ENCODE measurements at places on chromosomes 13 and 19.

- no peak for DNase-seq
Measured at GRCh38 chr13:22077764-22078163, 406.9 kb downstream of the FGF9 start.

- DNase-seq, result peak; percentile 91
Measured at GRCh38 chr13:46403851-46404732, 17.0 kb upstream of the RUBCNL start.

- no peak for DNase-seq
Measured at GRCh38 chr13:98105929-98106336, 37.0 kb upstream of the FARP1 start.

DNA sequence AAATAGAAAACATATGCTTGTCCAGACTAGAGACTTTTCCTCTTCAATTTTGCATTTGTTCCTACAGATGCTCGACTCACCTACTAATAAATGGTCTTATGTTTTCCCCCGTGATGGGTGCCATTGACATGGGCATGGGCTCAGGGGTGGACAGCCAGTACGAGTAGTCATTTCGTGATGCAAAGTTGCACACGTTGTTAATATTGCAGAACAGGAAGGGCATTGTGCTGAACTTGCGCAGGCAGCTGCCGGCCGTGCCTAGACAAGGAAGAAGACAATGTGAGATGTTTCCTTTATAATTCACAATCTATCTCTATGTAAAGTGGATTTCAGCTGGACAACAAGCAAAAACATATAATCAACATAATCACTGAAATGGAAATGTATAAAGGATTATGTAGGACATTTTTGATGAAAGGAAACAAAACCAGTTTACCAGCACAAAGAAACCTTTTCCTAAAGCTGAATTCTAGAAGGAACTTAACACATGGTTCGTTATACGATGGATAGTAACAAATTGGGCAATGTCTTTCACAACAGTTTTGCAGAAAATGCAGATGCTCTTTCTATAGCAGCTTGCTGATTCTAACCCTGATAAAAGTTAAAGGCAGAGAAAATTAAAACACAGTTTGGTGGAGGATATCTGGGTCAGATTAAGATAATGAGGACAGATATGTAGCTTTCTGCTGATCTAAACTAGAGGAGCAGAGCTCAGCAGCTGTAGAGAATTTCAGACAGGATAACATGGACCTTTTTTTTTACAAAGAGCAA, 145.7 kb downstream of the COL4A1 start:
- peak; percentile 39 for DNase-seq

GRCh38 chr13:70330697-70331361, 222.6 kb upstream of the KLHL1 start:
- no peak for DNase-seq
